OCI-LY7 (cell line): ENCODE measurements at places on chromosomes 6 and 20.
A peak's percentile ranks its signal among the peaks of the same experiment; 100 is the strongest.

DNA sequence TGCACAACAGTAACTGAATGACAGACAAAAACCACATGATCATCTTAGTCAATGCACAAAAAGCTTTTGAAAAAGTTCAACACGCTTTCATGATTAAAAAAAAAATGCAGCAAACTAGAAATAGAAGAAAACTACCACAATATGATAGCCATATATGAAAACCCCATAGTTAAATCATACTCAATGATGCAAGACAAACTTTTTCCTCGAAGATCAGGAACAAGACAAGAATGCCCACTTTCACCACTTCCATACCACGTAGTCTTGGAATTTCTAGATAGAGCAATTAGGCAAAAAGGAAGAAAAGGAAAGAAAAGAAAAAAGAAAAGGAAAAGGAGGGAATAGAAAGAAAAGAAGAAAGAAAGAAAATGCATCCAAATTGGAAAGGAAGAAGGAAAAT lies 44.6 kb upstream of the SLC23A2 start:
- DNase-seq: no peak

DNA sequence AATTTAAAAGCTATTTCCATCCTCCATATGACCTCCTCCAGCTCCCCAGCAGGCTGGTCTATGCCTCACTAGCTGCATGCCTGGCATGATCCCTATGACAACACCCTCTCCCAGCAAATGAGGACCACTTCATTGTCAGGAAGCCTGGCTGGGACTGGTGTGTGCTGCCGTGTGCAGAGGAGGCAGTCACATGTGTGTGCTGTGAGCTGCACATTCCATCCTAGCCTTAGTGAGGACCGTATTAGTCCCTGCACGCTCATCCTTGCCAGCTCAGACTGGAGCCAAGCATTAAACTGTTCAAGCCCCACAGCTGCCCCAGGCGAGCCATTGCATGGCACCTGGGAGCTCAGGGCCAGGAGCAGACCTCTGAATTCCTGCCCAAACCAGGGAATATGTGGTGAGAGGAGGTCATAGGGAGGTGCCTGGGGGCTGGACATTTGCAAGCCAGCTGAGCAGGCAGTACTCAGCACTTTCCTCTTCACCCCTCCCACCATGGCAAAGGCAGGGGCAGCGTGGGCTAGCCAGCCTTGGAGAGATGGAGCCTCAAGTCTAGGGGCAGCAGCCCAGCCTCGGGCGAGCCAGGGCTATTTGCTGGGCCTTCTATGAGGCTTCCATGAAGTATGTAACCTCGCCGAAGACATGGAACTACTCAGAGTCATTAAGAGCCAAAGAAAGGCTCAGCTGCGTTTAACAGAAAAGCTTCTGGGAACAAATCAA lies 8.7 kb upstream of the CCN5 start:
- DNase-seq: no peak

- no peak for DNase-seq
These were observed 42.8 kb downstream of the HNF4A start for GRCh38 chr20:44398335-44398734.

- DNase-seq: peak; percentile 48
These were observed 37.8 kb downstream of the ELOVL5 start for GRCh38 chr6:53310771-53311585.

- DNase-seq: no peak
These were observed 616 bp downstream of the BTN3A2 start for GRCh38 chr6:26365633-26365995.

DNA sequence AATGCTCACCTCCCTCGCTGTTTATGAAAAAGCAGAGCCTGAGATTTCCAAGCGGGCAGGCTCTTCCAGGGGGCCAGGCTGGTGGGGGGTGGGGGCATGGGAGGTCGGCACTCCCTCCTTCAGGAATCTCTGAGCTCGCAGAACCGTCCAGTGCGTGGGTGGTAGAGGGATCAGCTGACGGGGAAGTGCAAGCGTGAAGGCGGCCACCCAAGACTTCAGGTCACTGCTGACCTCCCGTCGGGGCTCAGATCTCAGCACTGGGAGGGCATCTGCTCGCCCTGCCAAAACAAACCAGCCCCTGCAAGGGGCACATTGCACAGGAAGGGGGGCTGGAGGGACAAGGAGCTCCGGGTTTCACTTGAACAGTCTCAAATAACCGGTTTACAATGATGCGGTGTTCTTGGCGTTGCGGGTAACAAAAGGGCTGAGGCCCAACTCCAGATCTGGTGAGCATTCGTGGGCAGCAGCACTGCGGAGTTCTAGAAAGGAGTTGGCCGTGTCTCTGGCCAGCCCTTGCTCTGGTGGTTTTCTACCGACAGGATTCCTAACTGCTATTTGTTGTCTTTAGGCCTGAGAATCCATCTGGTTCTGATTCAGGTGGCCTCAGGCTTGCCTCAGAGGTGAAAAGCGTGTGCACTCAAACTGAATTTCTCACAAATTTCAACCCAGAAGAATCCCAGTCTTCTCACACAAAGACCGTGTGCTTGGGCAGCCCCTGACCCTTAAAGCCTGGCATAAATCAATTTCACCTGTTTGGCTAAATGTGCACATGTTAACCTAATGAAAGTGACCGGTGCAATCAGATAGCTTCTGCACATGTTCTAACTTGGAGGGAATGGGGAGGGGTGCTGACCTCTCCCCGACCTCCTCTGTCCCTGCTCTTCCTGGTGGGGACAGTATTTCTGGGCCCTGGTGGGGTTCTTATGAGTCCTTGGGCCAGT lies 191.6 kb downstream of the MYLK4 start:
- no peak for DNase-seq

DNA sequence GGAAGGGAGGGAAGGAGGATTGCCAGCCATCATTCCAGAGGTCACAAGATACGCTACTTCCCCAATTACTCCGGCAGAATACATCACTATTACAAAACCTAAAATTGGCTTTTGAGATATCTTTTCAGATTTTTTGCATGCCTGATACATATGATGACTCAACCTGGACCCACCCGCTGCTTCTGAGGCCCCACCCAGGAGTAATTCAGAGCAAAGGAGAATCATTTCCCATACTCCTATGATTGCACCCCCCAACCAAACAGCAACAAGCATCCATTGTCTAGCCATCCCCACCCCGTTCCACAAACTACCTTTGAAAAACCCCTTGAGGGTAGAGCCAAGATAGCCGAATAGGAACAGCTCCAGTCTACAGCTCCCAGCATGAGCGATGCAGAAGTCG lies 163.5 kb upstream of the GJE1 start:
- DNase-seq: no peak

- no peak for DNase-seq
These were observed 80.2 kb downstream of the AFDN start for GRCh38 chr6:167906899-167907298.
